Cortex of kidney (tissue), 1 donor: ENCODE measurements at places on chromosomes 4 and X.

DNA sequence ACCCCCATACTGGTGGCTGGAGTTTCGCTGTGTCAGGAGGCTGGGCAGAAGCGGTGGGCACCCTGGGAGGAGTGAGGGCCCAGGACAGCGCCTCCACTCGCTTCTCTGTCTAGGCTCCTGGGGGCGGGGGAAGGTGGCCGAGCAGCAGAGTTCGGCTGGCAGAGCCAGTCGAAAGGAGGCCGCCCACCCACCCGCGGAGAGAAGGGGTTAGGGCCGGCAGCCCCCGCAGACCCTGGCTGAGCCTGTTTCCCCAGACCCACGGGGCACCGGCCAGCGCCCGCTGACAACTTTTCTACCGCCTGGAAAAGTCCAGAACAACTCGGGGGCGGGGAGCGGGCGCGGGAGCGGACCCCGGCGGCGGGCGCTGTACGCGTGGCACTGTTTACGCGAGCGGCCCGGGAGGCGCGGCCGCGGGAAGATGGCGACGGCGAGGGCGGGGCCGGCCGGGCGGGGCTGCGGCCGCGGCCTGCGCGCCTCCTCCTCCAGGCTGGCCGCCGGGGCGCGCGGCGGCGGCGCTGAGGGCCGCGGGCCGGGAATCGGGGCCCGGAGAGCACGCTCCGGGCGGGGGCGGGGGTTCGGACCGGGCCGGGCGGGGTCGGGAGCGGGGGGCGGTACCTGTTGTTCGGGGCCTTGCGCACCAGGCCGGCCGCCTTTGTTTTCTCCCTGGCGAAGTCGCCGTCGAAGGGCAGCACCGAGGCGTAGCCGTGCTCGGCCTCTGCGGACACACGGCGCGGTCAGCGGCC, 628 bp downstream of the MXD4 start:
- DNase-seq = no peak

DNA sequence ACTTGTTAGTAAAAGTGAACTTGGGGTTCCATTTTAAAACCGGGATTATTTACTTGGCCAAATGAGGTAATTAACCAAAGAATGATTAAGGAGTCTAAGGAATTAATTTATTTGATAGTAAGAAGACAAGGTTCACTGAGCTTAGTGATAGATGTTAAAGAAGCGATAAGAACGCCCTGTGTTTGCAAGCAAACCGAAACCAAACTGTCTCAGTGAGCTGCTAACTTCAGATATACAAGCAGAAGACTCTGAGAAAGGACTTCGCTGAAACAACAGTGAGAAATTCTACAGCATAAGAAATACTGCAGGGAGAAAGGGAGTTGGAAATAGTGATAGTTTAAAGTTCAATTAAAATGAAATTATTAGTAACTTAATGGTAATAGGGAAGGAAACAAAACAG, 37.6 kb upstream of the SHISA3 start:
- DNase-seq = no peak

GRCh38 chr4:140996766-140997165, 136.5 kb downstream of the RNF150 start:
- no peak for DNase-seq

- no peak for DNase-seq
Observed at GRCh38 chrX:5549512-5549911, 679.2 kb downstream of the NLGN4X start.

- DNase-seq = no peak
Observed at GRCh38 chr4:120830204-120830603, 92.3 kb downstream of the PRDM5 start.
